ACHN (cell line): ENCODE measurements at places on chromosomes 3 and 15.

- no peak for DNase-seq
Measured at GRCh38 chr15:78620021-78620526, 722 bp downstream of the CHRNA3 start.

DNA sequence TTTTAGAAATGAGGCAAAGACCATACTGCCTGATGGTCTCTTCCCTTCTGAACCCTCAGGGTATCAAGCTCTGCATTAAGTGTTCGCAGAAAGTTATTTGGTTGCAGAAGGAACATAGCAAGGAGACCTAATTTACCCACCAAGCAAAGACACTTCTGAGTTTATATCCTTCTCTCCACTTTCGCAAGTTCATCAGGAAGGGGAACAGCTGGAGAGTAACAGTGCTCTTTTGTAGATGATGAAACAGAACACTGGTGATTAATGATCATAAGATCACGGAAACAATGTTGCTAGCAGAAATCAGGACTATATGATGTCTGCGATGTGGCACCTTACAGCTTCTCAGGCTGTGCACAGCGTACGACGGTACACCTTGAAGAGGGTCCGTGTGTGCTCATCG is 62.1 kb downstream of the NCEH1 start:
- DNase-seq = no peak

- no peak for DNase-seq
Measured at GRCh38 chr3:64408770-64409169, 183.5 kb upstream of the PRICKLE2 start.

- no peak for DNase-seq
Measured at GRCh38 chr15:100920516-100921135, 1.5 kb downstream of the LRRK1 start.

DNA sequence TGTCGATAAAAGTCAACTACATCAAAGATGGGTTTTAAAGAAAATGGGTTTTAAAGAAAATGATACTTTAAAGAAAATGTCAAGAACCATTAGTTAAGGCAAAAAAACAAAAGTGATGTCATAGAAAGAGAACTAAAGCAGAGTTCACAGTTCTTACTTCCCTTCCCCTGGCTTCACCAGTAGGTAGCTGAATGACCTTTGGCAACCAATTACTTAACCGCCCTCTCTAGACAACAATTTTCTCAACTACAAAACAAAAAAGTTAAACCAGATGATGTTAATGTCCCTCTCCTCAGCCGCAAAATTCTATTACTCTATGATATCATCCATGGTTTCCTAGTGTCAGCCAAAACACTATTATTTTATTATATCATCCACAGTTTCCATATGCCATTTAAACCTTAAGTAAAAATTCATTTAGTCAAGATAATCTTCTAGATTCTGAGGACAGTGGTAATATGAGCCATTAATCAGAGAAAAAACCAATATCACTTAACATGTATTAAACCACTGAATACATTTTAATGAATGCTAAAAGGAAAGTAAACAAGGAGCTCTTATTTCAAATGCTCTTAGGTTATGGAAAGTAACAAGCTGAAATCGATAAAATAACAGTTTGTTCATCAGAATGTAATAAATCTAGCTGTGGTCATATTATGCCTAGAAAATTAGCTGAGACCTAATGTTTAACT is 13.1 kb downstream of the RYK start:
- DNase-seq = no peak

GRCh38 chr3:131053043-131053859 is 26.6 kb downstream of the NEK11 start:
- DNase-seq = peak; percentile 16

- DNase-seq = no peak
Measured at GRCh38 chr3:5250467-5251195, 63.1 kb downstream of the EDEM1 start.

DNA sequence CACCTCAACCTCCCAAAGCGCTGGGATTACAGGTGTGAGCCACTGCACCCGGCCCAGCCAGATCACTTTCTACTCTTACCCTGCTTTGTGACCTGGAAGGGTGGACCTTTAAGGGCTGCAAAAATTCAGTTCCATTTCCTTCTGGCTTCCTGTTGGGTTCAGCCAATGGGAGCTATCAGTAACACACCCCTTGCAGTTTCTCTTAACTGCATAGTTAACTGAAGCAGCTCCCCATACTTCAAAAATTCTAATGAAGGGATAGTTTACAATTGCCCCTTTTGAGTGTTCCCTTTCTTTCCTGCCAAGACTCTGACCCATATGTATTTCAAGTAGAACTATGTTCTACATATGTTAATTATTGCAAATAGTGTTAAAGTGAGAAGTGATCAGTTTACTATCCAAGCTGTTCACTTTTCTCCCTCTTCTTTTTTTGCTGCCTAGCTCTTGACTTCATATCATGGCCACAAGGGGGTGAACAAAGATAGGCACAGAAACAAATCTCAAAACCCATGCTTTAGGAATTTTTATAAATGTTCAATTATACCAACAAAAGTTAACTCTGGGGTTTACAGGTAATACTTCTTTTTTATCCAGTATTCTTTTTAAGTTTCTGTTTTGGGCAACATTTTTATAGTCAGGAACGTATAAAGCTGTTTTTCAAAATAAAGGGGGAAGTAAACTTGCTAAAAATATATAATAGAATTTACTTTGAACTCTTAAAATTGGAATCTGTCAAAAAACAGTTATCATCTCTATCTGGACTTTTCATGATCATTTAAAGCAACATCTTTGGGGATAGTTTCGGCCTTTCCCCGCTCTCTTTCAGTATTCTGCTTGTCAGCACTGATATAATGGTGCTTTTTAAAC is 8.1 kb downstream of the PGBD4 start:
- peak; percentile 58 for DNase-seq

DNA sequence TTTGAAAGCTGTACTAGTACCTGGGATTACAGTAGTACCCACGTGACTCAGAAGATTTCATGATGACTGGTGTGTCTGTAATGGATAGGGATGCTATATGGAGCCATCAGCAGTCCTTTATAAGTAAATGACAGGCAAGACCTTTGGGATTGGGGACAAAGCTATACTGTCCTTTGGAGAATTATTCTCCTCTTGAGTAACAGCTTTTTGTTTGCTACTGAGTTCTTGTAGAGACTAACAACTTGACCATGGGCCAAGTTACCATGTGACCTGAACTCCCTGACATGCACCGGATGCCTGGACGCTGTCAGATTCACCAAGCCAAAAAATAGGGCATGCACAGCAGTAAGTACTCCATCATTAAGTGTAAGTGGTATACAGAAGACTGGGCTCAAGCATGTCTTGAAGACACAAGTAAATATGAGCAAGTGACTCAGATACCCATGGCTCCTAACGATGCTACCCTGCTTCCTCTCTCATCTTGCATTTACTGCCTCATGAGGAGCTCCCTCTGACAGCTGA is 12.9 kb downstream of the SEC11A start:
- no peak for DNase-seq

GRCh38 chr3:18024715-18025114 is 282.3 kb upstream of the TBC1D5 start:
- no peak for DNase-seq

DNA sequence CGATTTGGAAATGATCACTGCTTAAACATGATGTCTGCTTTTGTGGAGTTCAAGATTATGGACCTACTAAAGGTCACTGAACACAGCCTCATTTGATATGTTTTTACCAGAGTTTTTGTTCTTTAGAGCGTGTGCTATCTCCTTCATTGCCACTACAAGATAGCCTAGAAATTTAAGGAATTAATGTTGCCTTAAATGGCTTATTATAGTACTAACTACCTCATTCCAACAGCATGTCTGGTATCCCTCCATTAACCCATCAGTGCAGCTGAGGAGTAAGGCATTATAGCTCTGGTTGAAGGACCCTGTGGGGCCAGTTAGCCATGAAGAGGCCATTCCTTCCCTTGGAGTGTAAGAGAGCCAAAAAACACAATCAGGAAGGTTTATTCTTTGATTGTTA is 2.3 kb upstream of the FAM43A start:
- DNase-seq = no peak

GRCh38 chr3:141081141-141081795 is 30.1 kb downstream of the SPSB4 start:
- no peak for DNase-seq

GRCh38 chr15:20345401-20345958 is 196.1 kb downstream of the GOLGA6L6 start:
- no peak for DNase-seq

DNA sequence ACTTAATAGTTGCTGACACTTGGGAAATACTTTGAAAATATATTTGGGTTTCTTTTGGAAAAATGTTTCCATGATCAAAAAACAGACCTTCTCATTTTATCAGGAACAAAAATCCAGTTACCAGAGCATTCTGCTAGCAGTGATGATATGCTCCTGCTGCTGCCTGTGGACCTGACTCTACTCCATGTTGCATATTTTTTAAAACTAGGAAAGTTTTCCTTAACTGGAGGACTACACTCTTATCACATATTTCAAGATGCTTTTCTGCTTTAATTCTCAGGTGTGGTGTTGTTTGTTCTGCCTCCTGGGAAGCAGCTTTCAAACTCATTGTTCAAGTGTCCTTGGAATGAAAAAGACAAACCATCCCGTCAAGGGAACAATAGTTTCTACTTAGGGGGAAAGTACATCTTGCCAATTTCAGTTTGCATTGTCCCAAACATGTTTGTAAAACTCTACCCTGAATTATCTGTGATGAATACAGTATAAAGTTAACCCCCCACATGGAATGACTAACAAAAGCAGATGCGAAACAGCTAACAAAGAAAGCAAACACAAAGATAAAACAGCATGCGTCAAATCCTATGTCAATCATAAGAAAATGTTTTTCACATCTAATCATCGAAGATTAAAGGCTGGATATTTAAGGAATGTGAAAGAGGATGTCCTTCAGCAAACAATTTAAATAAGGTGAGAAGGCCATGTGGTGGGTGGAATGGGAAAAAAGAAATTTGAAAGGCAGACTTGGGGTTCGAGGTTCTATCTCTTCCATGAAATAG is 40.1 kb upstream of the PSMD6 start:
- no peak for DNase-seq

DNA sequence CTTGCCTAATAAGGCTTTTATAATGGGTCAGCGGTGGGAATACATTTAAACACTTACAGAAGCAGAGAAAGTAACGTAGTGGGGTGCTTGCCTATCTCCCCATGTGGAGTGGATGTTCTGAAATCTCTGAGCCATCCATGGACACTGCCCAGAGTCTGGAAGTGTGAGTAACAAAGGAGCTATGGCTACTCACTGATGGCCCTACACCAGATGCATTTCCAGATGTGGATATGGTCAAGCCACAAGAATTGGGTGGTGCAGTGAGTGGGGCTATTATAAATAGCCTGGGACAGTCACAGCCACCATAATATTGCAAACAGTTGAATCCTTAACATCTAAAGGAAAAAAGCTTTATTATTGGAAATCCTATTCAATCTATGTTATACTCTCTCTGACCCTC is 96.6 kb downstream of the CGNL1 start:
- no peak for DNase-seq

DNA sequence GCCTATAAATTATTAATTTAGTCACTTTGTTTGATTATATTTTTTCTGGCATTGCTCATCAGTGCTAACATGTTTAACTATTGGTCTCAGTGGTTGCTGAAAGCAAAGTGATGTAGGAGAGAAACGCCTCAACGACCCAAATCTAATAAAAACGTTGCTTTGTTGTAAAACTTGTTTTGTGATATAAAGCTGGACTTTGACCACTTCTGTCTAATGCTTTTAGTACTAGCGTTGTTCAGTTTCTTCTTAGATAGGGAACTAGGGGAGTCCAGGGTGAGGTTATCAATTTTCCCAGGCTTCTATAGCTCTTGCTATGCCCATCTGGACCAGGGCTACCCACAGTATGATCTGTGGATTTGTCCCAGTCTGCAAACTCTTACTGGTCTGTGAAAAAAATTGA is 80.6 kb upstream of the TBC1D5 start:
- DNase-seq = no peak

- DNase-seq = peak; percentile 49
Measured at GRCh38 chr15:41934843-41935242, 37.5 kb downstream of the EHD4 start.

DNA sequence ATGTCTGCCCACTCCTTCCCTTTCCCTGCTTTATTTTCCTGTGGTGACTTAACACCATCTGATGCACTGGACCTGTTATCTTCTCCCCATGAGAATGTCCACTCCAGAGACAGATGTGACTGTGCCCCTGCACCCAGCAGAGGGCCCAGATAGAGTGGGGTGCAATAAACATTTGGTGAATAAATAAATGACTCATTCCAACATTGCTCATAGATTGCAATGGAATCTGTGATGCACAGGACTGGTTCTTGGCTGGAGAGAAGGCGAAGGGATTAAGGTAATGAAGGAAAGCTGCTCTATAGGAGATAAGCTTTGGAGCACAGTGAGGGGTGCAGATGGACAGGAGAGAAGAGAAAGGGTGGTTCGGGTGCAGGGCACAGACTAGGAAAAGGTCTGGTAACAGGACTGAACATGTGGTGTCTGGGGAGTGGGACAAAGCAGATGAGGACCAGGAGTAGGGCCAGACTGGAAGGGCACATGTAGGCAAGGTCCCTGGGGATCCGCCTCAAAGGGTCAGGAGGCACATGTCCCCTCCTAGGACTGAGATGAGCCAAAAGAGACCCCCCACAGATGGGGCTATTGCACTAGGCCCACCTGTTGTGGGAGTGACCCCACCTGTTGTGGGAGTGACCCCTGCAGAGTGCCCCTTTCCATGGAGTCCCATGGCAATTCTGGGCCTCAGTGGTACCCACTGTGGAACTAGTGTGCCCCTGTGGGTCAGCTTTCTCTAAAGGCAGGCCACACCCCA is 17.5 kb upstream of the POC1A start:
- no peak for DNase-seq

DNA sequence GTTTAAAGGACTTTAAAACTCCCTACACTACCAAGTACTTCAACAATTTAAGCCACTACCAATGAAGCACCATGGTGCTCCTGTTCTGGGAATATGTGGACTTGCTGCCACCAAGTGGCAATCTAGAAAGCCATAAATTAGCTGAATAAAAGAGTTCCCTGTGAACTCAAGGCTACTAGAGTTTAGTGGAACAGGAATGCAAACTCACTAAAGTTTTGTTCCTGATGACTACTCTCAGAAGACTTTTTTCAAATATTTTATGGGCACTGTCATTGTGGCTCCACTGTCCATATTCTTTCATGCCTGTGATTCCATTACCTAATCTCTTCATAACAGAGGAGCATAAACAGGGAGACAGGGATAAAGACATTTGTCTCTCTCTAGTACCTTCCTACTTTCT is 63.9 kb downstream of the TMCC1 start:
- peak; percentile 86 for DNase-seq

GRCh38 chr3:106823701-106824100 is 553.5 kb upstream of the CCDC54 start:
- no peak for DNase-seq

- DNase-seq = no peak
Measured at GRCh38 chr15:88225461-88225860, 31.1 kb downstream of the NTRK3 start.

DNA sequence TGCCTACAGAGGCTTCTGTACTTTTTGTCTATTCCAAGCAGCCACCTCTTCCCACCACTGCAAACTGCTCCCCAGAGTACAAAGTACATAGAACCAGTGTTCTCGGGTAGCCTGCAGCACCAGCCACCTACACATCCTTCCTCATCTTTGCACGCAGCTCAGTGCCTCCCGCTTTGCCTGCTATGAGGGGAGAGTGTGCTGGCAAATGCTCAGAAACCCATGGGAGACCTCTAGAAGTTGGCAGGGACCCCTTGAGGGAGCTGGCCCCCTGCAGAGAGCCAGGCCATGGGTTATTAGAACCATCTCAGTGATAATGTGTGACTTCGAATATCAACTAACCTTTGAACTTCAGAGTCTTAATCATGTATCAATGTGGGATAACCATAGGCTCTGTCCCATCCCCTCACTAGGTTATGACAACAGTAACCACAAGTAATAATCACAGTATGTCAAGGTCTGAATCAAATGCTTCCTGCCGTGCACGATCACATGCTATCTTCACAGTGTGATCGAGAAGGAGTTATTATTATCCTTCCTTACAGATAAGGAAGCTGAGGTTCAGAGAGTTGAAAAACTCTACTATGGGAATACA is 22.8 kb upstream of the SMAD3 start:
- no peak for DNase-seq
